Femur (tissue), 1 donor: ENCODE measurements at places on chromosomes 3 and 15.
A peak's percentile ranks its signal among the peaks of the same experiment; 100 is the strongest.

- no peak for DNase-seq
Measured at GRCh38 chr3:73504239-73504638, 120.5 kb downstream of the PDZRN3 start.

DNA sequence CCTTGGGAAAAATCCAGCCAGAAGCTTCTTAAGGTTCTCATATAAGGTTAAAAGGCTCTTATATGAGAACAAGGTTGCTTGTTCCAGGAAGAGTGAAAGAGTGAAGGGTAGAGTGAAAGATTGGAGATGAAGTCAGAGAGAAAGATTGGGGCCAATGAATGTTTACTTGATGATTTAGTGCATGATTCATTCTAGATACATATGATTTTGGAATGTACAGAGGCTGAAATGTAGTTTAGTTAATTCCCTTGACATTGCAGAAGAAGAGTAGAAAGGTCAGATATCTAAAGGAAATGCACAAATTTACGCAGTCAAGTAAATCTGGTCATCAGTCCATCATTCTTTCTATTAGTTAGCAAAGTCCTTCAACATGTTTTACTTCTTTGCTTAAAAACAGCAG lies 619.8 kb upstream of the ZNF717 start:
- no peak for DNase-seq

DNA sequence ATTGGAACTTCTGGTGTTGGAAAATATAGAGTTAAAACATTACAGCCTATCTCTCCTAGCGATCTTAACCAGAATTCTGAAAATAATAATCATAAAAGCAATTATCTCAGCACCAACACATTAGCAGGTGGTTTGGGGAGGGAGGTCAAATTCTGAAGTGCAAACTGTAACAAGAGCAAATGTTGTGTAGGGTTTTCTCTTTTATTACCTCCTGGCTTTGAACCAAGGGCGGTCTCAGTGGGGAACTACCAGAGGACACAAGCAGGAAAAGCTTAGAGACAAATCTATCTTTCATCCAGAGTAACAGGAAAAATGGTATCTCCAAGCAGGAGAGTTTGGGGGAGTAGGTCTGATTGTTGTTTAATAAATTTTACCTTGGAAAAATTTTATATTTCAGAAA lies 5.5 kb upstream of the ARRDC4 start:
- DNase-seq, result no peak

DNA sequence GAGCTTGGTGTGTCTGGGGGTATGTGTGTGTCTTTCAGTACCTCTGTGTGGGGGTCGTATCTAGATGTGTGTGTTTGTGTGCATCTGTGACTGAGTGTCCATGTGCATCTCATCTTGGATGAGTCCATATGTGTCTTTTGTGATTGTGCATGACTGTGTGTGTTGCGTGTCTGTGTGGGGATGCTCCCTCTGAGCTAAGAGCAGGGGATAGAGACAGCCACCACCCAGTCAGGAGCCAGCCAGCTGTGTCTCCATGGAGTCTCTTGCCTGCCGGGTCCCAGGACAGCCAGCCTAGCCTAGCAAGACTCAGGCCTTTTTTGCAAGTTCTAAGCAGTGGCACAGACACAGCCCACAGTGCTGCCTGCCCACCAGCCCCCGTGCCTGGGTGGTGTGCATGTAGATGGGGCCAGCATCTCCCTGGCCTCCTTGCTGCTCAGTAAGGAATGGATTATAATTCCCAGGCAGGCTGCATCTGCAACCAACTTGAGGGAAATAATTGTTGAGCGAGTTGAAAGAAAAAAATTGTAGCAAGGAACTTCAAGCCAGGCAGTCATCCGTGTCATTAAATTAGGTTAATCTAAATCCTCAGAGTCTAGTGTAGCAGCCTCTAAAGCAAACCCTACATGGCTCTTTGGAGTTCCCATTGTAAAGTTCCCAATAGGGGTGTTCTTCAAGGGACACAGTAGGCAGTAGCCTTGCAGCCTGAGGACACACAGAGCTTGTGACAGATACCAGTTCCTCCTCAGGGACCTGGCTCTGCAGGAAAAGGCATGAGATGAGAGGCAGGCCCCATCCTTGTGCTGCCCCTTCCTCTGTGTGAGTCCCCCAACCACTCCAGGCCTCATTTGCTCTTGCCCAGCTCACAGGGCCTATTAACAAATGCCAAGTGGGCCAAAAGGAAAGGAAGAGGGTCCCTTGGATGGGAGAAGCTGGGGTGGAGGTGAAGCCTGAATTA lies 35.9 kb upstream of the MRPS22 start:
- DNase-seq, result no peak

DNA sequence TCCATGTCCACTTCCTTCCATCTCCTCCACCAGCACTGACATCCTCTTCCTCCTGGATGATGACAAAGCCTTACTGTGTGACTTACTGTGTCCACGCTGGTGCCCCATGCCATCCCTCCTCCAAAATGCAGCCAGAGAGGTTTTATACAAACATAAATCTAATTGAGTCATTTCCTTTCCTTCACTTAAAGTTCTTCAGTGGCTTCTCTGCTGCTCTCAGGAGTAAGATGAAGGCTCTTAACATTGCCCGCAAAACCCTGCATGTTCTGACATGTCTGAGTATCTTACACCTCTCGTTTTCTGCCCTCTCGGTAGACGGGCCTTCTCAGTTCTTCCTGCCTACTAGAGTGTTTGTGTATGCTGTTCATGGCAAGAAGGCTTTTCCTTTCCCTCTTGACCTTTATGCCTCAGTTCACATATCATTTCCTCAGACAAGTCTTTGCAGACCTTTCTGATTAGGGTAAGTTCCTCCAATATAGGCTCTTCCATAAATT lies 175.5 kb downstream of the CFAP20DC start:
- DNase-seq, result no peak

GRCh38 chr3:101252307-101252706 lies 68.1 kb downstream of the IMPG2 start:
- DNase-seq, result no peak

DNA sequence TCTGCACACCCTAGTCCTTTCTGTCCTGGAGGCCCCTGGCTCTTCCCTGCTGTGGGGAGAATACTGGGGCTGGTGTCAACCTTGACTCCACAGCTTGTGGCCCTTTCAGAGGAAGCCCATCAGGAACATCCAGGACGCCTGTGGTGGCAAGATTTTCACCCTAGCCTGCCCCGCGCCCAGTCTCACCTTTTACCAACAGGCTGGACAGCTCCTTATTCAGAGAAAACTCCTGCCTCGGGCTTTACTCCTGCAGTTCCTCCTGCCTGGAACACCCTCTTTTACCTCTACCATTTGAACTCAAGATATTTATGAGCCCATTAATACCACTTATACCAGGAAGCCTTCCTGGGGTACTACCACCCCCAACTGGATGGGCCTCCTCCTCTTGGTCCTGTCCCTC lies 2.7 kb upstream of the CACNA2D2 start:
- DNase-seq, result no peak

- no peak for DNase-seq
Measured at GRCh38 chr15:73394782-73395181, 26.0 kb upstream of the HCN4 start.

DNA sequence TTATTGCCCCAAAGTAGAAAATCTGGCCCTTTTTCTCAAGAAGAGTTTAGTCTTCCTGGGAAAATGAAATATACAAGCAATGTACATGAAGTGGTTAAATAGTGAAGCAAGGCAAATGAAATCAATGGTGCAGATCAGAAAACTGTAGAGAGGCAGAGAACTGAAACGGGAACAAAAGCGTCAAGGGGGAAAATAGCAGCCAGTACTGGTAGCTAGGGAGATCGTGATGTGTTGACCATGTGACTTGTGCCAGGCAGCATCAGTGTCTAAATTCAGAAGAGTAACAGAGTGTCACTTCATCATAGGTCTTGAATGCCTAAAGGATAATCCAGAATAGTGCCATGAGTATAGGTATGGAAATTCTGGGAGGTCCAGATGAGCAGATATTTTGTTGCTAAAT lies 163.1 kb downstream of the CHL1 start:
- no peak for DNase-seq

GRCh38 chr3:186098740-186099139 lies 10.1 kb downstream of the ETV5 start:
- no peak for DNase-seq

- DNase-seq, result no peak
Measured at GRCh38 chr3:74302969-74303368, 311.5 kb downstream of the CNTN3 start.

DNA sequence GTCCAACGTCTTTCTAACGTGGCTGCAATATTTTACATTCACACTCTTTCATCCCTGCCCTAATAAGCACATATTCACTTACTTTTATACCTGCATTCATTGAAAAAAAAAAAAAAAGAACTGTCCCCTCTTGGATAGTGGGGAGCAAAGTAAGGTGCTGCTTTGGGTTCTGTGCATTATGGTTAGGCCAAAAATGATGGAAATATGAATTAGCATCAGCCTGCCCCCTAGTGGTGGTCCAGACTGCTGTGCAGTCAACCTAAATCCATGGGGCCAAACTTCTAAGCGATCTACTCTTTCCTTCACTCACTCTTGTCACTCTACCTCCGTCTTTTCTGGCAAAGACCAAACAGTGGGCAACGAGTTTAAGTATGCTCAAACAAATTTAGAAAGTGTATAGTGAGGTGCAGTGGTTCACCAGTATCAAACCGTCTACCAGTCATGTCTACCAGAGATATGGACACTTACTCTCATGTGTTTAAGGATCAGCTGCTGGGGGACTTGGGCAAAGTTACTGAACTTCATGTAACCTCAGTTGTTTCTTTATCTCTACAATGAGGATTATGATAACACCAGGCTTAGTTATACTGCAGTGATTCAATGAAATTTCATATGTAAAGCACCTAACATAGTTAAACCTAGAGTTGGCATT lies 61.5 kb upstream of the GRM7 start:
- peak; percentile 25 for DNase-seq

- DNase-seq, result peak; percentile 23
Measured at GRCh38 chr15:36501063-36501678, 78.3 kb upstream of the CDIN1 start.

DNA sequence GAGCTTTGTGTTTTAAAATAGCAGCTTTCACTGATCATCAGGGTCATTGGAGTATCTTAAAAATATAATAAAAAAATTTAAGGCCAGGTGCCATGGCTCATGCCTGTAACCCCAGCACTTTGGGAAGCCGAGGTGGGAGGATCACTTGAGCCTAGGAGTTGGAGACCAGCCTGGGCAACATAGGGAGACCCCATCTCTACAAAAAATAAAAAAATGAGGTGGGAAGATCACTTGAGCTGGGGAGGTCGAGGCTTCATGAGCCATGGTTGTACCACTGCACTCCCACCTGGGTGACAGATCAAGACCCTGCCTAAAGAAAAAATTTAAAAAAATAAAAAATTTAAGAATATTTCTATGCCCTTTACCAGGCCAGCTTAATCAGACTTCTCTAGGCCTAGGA lies 1.5 kb downstream of the HMCES start:
- DNase-seq, result no peak

GRCh38 chr3:165078293-165078692 lies at the start of gene SI:
Gene SI, minus strand, starts transcription at chr3:165078496. Its CDS starts 2,484 bp downstream, at chr3:165076012.
- DNase-seq, result no peak
